Calu3 (cell line): ENCODE measurements at places on chromosomes 3 and 15. TPM values are rescaled to one million over a fixed set of nuclear protein-coding genes. Genes with fewer than 3 reads are reported as not detected.

The CELSR3 gene
- 24.9 and 28.5 TPM in 2 replicates for total RNA-seq

The CACNA2D3 gene
- not detected in 2 replicates for total RNA-seq

The CCR8 gene
- not detected in 2 replicates for total RNA-seq

The PLA2G4E gene
- 0.09 TPM in 1 of 2 replicates, not detected in the other for total RNA-seq

The PPP1R14D gene
- 0.51 and 1.7 TPM in 2 replicates for total RNA-seq

The GP5 gene
- 0.10 and 0.21 TPM in 2 replicates for total RNA-seq

The CATSPER2 gene
- total RNA-seq = 2.1 and 4.0 TPM in 2 replicates

The TMCO5A gene
- not detected in 2 replicates for total RNA-seq

The SLC2A2 gene
- total RNA-seq = 0.09 and 0.95 TPM in 2 replicates

The PP2D1 gene
- total RNA-seq = not detected in 2 replicates

The SNTN gene
- total RNA-seq = 0.29 TPM in 1 of 2 replicates, not detected in the other

The CASR gene
- 2.3 and 5.1 TPM in 2 replicates for total RNA-seq

- no peak for DNase-seq
Observed at GRCh38 chr15:83208367-83208661, 691 bp upstream of the HDGFL3 start.

DNA sequence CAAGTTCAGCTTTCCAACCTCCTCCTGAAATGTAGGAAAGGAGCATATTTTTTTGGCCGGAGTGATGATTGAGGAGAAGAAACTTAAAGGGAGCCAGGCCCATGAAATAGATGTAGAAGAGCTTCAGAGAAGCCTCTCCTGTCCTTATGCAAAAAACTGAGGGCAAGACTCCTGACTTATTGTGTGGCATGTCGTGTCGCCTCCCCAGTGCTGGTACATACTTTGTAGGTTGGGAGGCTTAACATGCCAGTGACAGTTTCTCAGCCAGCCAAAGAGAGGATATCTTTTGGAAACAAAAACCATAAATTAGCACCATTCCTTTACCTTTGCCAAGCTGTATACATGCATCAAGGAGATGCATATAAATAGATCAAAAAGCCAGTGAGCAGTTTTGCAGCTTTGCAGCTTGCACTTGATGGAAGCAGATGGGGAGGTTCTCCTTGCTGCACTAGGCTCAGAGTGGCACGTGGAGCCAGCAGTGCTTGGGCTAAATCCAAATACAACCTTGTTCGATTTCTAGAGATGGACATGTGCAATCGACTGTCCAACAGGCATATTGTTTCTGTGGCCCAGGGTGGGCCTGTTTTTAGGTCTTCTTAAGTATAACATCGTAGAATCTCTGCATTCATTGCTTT, 10.2 kb downstream of the SLCO3A1 start:
- no peak for DNase-seq

DNA sequence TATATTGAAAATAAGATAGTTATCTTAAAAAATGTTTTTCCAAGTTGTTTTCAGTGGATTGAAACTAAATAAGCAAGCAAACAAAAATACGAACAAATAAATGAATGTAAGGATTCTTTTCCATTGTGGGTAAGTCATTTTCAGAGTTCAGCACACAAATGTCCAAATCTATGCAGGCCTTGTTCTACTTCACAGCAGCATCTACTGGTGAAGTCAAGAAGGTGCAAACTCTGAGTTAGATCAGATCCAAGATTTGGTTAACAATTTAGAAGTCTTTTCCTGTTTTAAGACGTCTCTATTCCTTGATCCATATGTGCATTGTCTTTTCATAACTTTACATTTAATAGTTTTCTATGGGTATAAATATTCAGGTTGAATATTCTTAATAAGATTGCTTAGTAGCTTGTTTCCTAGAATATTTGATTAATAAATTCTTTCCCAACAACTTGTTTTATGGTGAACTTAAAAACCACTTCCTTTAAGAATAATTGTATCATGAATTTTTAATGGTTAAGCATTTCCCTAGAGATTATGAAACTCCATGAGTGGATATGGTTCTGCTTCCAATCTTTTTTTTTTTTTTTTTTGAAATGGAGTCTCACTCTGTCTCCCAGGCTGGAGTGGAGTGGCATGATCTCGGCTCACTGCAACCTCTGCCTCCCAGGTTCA, 10.5 kb downstream of the PTX3 start:
- DNase-seq = peak; percentile 17

- peak; percentile 73 for DNase-seq
Observed at GRCh38 chr3:194711913-194712312, 26.2 kb downstream of the FAM43A start.

DNA sequence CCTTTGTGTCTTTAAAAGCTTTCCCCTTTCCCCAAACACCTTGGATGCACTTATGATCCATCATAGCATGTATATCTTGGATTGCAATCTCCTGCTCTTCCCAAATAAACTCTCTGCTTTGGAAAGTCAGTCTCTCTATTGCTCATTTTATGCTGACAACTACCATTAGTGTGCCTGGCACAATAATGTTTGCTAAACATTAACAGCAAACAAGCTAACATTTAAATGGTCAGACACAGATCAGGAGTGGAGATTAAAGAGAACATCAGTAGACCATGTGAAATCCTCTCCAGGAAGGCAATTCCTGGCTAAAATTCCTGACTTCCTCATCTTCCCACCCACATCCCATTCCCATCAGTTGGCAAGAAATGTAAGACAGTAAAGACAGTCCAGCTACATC, 44.3 kb upstream of the EIF1B start:
- DNase-seq = no peak

- no peak for DNase-seq
Observed at GRCh38 chr3:128603811-128604775, 46.5 kb downstream of the RPN1 start.

DNA sequence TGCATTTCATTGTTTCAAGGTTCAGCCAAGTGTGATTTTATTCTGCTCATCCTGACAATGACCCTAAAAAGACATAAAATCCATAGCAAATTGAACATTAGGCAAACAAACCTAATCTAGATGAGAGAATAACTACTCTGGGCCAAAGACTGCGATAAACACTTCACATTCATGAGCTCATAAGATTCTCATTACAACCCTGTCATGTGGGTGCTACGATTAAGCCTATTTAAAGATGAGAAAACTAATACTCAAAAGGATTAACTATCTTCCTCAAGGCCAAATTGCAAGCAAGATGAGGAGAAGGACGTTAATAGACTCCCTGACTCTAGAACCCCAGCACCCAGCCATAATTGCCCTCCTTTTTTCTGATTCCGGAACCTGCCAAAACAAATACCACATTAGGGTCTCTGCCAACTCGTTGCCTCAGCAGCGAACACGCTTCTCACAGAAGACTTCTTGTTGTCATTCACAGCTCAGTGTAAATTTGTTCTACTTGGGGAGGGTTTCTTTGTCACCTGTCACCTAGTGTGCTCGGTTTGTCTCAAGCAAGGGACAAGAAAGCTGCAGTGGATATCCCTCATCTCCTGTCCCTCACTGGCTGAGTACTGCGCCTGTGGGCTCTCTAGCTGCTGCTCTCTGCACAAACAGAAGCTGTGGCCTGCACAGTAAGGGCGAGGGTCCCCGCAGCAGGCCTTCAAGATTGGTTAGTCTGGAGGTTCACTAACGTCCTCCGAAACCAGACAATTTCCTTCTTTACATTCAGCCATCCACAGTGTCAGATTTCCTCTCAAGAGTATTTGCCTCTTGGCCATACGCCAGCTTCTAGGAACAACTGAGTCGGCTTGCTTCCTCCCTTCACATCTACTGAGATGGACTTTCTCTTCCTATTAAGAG, 200.0 kb upstream of the UBE2E2 start:
- DNase-seq = peak; percentile 33

DNA sequence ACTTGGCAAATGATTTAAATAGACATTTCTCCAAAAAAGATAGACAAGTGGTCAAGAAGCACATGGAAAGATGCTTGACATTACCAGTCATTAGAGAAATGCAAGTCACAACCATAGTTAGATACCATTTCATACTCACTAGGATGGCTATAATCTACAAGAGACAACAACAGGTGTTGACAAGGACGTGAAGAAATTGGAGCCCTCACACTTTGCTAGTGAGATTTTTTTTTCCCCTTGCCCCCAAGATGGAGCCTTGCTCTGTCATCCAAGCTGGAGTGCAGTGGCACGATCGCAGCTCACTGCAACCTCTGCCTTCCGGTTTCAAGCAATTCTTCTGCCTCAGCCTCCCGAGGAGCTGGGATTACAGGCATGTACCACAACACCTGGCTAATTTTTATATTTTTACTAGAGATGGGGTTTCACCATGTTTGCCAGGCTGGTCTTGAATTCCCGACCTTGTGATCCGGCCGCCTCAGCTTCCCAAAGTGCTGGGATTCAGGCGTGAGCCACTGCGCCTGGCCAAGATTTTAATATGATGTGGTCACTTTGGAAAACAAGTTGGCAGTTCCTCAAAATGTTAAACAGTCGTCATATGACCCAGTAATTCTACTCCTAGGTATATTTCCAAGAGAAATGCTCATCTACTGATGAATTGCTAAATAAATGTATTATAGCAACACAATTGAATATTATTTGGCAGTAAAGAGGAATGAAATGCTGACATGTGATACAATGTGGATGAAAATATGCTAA, 103.3 kb downstream of the ATG7 start:
- DNase-seq = no peak

DNA sequence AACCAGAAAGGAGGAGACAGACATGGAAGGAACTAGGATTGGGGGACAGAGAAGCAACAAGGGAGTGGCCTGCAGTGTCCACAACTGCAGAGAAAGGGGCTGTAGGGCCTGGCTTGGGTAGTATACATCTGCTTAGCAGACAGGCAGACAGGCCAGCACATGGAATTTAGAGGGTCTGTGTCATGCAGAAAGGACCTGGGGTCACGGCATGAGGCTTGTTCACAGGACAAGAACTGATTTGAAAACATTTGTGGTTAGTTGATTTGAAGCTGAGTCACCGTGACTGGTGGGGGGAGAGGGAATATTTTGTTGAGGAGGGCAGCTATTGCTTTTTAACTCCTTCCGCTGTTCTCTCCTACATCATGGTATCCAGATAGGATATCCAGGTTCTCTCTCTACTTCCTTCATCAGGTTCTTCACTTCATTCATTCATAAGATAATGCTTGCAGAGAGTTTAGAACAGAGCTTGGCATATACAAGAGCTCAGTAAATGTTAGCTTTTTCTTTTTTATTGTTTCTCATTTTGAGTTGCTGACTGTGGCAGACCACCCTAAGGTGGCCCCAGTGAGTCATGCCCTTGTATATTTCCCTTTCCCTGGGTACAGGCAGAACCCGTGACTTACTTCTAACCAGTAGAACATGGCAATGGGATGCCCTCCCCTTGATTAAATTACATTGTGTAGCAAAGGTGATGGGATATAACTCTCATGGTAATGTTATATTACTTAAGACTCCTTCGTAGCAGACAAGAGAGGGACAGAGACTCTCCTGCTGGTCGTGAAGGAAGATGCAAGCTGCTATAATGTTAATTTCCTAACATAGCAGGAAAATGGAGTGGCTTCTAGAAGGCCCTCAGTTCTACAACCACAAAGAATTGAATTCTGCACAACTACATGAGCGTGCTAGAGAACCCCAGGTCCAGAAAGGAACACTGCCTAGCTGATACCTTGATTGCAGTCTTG, 95.0 kb upstream of the NMNAT3 start:
- peak; percentile 21 for DNase-seq

DNA sequence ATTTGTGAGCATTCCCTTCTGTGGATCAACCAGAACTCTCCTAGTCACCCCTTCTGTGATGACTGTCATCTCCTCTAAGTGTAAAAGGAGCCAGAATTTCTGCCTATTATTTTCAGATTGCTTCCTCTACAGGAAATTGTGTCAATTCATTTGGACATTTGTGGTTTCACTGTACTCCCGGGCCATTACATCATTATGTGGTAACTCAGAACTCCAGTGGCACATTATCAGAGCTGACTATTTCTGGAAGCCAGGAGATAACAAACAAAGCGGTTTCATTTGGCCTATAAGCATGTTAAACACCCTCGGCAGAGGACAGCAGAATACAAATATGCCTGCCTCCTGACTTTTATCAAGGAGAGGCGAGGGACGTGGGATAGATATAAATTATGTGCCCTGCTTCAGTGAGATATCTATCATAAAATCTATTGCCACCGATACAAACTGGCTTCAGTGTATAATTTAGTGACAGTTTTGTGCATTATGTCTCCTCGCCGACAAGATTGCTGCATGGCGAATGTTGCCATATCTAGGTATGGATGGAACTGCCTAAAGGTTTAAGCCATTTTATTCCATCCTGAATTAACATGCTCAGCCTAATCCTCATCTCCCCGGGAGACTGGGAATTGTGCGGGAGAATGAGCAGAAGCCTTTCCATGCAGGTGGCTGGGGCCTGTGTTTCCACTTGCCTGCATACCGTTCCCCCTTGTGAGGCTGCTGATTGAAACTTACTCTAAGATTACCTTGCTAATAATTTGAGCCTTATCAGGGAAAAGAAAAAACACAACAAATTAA, 193.4 kb upstream of the SEMA6D start:
- DNase-seq = no peak

- no peak for DNase-seq
Observed at GRCh38 chr15:62750471-62750870, 292.1 kb upstream of the TPM1 start.

GRCh38 chr3:172148241-172148640, 108.9 kb downstream of the FNDC3B start:
- no peak for DNase-seq

DNA sequence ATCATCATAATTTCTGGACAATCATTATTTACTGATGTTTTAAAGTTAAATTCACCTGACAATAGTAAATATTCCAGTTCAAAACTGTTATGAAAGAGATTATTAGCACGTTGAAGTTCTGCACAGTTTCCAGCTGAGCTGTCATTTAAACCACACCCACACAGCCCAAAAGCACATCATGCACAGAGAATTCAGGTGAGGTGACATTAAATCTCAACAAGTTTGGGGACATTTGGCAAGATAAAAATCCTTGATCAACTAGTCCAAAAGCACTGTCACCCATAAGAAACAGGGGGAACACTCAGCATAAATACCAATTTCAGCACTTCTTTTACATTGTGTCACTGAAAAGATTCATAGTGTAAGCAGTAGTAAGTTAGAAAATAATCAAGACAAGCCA, 6.9 kb downstream of the NCEH1 start:
- DNase-seq = no peak

- no peak for DNase-seq
Observed at GRCh38 chr3:153315781-153316180, 153.8 kb downstream of the RAP2B start.

- no peak for DNase-seq
Observed at GRCh38 chr3:88267847-88268246, 118.1 kb downstream of the C3orf38 start.

GRCh38 chr3:196237203-196237602, 20.9 kb downstream of the SLC51A start:
- no peak for DNase-seq

DNA sequence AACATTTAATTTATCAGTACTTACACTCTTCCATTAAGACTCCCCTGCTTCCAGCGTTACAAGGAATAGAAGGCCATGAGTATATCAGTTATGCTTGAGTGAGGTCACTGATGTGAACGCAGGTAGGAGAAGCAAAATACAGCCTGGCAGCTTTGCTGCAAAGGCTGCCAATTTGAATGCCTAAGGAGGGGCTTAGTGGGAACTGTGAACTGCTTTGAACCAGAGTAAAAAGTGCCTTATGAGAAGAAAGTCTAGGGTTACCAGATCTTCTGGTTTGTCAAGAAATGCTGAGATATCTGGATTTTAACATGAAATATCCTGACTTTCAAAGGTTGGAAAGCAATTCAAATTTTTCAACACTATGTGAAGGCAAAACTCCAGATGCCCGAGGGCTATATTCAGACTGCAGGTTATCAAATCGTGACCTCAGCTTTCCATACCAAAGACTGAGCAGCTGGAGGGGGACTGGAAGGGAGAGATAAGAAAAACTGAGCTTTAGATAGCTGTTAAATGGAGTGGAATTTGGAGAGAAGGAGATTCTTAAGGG, 446.3 kb upstream of the NECTIN3 start:
- no peak for DNase-seq
